ENCODE measurements at places on chromosomes 6 and 20.
A peak's percentile ranks its signal among the peaks of the same experiment; 100 is the strongest.

- peak; percentile 77 for DNase-seq
Measured at GRCh38 chr20:62136283-62137091, 6.7 kb downstream of the PSMA7 start.

- DNase-seq = peak; percentile 23
Measured at GRCh38 chr20:25196786-25197120, 1.2 kb downstream of the ENTPD6 start.

- DNase-seq = no peak
Measured at GRCh38 chr20:22577515-22578220, 6.7 kb downstream of the FOXA2 start.

DNA sequence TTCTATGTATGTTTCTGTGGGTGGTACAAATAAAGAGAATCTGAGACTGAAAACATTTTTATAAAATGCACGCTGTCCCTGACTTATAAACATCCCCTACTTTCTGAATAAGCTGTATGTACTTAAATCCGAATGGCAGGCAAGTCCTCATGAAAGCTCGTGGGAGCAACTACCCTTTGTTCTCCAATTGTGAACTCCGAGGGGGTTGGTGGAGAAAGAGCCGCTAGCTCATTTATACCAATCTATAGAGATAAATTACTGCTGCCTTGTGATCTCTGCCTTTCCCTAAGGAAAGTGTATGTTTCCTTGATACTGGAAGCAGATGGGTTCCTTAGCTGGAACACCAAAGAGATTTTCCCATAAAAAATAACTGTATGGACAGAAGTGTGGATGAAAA is 84.5 kb downstream of the GJA10 start:
- DNase-seq = no peak

DNA sequence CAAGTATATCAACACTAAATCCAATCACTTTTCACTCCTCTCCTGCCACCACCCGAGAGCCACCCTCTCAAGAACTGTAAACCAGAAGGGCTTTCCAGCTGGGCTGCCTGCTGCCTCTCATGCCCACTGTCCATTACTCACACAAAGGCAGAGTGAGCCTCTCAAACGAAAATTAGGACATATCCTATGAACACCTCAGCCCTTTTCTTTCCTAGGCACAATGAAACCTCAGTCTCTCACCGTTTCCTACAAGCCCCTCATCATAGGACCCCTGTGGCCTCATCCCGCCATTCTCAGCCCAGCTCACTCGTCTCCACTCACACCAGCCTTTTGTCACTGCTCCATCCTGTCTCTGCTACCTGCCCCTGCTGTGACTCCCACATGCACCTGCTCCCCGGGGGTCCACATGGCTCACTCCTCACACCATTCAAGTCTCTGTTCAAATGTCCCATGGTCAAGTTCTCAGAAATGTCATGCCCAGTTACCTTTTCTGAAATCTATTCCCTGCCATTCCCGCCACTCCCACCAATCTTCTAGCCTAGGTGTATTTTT is 7.4 kb downstream of the HLA-F start:
- DNase-seq = no peak

GRCh38 chr6:31922942-31923341 is 4.6 kb upstream of the C2 start:
- DNase-seq = peak; percentile 48

- peak; percentile 87 for DNase-seq
Measured at GRCh38 chr6:90413867-90414266, 117.2 kb upstream of the BACH2 start.

DNA sequence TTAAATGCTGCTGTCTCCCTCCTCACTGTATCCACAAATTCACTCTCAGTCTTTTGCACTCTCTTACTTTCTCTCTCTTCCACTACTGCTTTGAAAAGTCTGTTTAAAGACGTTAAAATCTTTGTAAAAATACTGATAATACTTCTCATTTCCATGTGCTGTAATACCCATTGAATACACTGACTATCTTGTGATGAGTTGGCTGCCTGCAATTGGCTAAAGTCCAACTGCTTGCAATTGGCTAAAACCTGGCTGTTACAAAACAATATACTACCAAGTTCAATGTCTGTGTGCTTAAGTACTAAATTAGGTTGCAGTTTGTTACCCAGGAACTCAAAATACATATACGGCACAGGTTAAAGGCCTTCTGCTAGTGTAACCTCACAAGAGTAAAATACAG is 264.8 kb downstream of the THBS2 start:
- DNase-seq = no peak

- DNase-seq = no peak
Measured at GRCh38 chr6:45597424-45597823, 219.7 kb upstream of the SUPT3H start.

GRCh38 chr20:52722926-52723688 is 249.1 kb upstream of the TSHZ2 start:
- no peak for DNase-seq

- no peak for DNase-seq
Measured at GRCh38 chr6:146426516-146426915, 117.1 kb upstream of the RAB32 start.

- DNase-seq = no peak
Measured at GRCh38 chr6:130396722-130397121, 30.9 kb downstream of the TMEM200A start.

- DNase-seq = peak; percentile 79
Measured at GRCh38 chr20:51639206-51639832, 96.8 kb upstream of the NFATC2 start.

GRCh38 chr6:159880412-159880975 is 10.3 kb upstream of the MAS1 start:
- DNase-seq = no peak

DNA sequence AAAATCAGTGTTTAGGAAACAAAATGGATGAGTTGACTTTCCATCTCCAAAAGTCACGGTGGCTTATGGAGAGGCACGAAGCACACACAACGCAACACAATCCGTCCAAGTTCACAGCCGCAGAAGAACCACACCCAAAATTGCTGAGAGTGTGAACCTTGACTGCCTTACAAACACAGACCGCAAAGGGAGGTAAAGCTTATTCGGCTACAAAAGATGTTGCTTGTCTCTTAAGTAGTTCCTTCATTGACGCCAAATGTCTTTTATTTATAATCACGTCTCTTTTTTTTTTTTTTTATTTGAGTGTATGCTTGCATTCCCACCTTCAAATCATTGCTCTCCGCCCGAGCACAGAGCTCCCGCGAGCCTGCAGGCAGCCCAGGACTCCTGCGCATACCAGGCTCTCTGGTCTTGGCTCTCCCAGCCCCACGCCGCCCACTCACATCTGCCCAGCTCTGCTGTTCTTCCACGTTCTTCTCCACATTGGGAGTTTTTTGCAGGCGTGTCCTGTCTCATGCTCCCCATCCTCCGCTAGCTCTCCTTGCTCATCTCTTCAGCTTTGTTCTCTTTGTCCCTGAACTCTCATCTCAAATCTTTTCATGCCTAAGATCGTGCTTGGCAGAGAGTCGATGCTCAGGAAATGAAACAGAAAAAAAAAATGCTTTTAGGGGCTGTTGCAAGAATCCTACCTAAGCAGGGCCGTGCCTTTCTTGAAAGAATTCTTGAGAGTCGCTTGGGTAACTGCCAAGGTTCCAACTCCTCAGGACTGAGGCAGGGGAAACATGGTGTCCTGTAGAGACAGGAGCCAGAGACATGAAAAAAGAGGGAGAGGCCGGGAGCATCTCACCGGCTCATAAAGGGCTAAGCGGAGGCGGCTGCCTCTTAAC is 25.8 kb downstream of the LY86 start:
- DNase-seq = peak; percentile 38

GRCh38 chr20:23000232-23000947 is 34.7 kb upstream of the SSTR4 start:
- DNase-seq = no peak

GRCh38 chr6:13248994-13249393 is 79.3 kb downstream of the TBC1D7 start:
- DNase-seq = no peak

GRCh38 chr6:159023893-159024292 is 20.9 kb downstream of the TAGAP start:
- DNase-seq = peak; percentile 51

DNA sequence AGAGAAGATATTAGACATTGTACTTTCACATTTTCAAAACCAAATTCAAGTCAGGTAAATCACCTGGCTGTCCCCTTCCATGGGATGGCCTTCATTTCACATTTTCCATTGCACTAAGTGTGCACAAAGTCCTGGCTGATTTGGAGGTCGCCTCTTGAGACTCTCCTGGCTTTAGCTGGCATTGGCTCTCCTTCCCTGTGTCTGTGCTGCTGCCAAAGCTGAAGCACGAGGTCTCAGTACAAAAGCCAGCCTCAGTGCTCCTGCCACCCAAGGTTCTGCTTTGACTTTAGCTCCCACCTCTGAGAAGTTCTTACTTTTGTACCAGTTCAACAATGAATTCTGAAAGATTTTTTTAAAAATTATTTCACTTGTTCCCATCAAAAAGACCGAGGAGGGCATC is 289.2 kb upstream of the CNR1 start:
- DNase-seq = no peak

- DNase-seq = no peak
Measured at GRCh38 chr6:47400581-47400980, 77.0 kb upstream of the CD2AP start.

DNA sequence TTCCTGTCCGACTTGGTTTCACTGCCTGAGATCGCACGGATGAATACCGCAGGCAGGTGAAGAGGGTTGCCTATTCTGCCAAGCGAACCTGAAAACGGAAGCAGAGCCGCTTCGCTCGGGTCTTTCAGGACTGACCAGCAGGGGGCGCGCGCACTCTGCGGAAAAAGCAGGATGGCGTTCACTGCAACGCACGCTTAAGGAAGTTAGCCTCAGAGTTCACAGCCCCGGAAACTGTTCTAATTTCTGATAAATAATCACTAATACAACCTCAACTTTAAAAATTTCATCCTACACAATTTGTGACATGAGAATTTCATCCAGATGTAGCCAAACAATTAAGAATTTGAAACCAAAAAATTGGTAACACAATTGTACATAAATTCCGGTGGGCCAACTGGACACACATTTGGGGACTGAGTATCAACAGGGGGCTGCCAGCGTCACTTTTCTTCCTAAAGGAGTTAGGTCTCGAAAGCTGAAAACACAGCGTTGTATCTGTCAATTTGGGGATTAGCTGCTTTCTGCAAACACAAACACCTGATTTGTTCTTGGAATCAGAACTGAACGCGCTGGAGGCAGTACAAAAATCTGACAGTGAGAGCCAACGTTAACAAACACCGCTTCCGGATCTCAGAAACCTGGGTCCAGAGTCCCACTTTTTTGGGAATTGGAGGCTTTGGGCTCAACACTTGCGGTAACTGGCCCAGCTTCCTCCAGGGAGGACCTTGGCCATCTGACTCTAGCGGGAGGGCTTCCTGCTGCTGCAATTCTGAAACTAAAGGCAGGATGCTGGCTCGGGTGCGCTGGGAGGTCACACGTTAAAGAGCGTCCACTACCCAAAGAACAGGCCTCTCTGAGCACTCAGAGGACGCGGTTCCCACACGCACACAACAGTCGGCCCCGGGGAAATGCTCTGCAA is 8.8 kb downstream of the PXDC1 start:
- DNase-seq = peak; percentile 93

DNA sequence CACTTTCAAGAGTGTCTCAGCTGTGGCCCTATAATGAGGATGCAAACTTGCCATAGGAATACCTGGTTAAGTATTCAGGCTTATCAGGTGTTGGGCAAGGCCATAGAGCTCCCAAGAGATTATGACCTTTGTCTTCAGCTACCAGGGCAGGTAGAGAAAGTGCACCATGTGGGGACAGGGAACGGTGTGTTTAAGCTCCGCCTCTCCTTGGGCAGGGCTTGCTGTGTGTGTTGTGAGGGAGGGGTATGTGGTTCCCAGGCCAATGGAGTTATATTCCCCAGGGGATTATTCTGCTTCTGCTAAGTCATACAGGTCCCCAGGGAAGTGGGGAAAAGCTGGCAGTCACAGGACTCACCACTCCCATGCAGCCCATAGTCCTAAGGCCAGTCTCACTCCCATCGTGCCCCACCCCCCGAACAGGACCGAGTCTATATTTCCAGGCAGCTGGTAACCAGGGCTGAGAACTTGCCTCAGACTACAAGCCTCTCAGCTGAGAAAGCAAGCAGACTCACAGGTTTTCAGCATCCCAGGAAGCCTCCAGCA is 660.2 kb downstream of the HTR1B start:
- no peak for DNase-seq

GRCh38 chr6:84392261-84392660 is 164.8 kb upstream of the CEP162 start:
- no peak for DNase-seq

DNA sequence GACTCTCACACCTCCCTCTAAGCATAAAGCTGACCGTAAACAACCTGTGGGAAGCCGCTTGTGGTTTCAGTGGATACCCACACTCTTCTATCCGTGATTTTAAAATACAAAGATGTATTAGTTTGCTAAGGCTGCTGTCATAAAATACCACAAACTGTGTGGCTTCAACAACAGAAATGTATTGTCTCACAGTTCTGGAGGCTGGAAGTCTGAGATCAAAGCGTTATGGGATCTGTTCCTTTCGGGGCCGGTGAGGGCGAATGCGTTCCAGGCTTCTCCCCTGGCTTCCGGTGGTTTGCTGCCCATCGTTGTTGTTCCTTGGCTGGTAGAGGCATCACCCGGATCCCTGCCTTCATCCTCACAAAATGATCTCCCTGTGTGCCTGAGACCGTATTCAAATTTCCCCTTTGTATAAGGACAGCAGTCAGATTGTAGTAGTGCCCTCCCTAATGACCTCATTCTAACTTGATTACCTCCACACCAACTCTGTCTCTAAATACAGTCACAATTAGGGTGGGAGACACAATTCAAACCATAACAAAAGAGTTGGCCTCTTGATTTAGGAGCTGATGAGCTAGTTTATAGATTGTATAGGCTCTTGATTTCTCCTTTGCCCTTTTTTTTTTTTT is 210.6 kb upstream of the SOX4 start:
- DNase-seq = no peak

- no peak for DNase-seq
Measured at GRCh38 chr20:35734374-35734773, 7.7 kb downstream of the RBM39 start.

DNA sequence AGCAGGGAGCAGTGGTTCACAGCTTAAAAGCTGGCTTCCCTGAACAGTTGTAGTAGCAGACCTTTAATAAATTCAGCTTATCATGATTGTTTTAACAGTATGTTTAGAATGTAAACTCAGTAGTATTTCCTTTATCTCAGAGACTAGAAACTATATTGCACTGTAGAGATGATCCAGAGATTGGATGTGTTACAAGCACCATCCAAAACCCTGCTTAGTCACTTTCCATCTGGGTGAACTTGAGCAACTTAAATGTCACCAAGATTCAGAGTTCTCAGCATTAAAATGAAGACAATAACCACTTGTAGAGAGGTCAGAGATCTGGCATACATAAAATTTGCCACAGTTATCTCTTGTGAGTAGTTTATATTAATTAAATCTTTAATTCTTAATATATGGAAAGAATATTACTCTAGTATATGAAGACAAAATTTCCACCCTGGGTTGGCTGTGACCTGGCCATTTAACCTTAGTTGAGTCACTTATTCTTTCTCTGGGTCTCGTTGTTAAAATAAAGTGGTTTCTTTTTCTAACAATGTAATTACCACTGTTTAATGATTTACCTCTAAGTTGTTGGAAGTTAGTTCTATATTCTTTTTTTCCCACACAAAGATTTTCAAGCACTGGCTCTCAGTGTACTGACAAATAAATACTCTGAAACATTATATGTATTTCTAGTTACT is 239.2 kb upstream of the FKBP1C start:
- DNase-seq = no peak

GRCh38 chr20:62726716-62727583 is 18.3 kb downstream of the NTSR1 start:
- DNase-seq = no peak

- peak; percentile 82 for DNase-seq
Measured at GRCh38 chr6:106360410-106360988, at the start of gene CRYBG1. Gene CRYBG1 (plus strand): TSS chr6:106360717. CDS start chr6:106360909, 192 bp downstream.
